SW480 (cell line): ENCODE measurements at places on chromosomes 4 and X.

- no peak for DNase-seq
Measured at GRCh38 chr4:5874811-5875449, 18.0 kb downstream of the CRMP1 start.

DNA sequence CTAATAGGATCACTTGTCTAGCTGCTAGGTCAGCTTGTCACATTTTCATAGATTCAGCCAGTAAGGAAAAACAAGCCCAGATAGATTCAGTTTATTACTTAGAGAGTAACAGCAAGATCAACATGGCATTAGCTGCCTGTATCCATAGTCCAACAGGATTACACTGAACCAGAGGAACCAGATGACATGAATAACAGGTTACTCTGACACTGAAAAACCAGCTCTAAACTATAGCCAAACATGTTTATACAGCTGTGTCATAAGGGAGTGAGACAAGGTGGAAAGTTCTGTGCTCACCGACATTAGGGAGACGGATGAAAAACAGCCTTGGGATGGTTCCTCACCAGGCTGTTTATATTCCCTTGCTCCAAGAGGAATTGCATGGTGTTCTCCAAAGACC is 102.9 kb upstream of the EOLA2 start:
- DNase-seq = no peak

DNA sequence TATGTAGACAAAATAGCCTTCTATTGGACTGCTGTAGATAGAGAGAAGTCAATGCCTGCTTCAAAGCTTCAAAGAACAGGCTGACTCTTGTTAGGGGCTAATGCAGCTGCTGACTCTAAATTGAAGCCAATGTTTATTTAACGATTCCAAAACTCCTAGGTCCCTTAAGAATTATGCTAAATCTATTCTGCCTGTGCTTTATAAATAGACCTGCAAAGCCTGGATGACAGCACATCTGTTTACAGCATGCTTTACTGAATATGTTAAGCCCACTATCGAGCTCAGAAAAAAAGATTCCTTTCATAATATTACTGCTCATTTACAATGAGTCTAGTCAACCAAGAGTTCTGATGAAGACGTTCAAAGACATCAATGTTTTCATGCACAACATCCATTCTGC is 54.8 kb upstream of the RBMXL3 start:
- DNase-seq = no peak

DNA sequence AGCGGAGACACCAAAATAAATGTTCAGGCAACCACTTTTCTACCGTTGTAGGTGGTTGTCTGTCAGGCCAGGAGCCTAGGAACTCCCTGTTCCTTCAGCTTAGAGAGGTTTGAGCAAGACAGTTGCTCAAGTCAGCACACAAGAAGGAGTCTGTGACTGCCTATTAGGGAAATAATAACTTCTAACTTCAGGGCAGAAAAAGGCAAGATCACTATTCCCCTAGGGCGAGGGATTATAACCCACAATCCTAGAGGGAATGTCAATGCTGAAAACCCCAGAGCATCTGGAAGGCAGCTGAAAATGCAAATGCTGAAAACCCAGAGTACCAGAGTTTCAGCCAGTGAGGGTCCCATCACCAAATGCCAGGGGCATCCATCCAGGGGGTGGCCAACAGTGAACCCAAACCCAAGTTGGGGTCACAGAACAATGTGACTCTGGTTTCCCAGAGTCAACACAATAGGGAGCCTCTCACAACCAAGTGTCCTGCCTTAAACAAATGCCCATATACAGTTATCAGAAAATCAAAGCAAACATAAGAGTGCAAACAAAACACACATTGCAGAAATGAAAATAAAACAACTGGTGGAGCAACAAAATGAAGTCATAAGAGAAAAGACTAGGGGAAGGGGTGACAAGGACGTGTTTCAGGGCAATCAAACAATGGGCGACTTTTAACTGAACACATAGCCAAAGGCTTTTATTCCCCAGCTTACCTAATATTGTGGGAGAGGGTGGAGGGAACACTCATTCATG is 27.6 kb downstream of the MORF4L2 start:
- no peak for DNase-seq

- no peak for DNase-seq
Measured at GRCh38 chr4:111048316-111048715, 425.4 kb upstream of the PITX2 start.
